ENCODE measurements at places on chromosomes 3 and 15.

DNA sequence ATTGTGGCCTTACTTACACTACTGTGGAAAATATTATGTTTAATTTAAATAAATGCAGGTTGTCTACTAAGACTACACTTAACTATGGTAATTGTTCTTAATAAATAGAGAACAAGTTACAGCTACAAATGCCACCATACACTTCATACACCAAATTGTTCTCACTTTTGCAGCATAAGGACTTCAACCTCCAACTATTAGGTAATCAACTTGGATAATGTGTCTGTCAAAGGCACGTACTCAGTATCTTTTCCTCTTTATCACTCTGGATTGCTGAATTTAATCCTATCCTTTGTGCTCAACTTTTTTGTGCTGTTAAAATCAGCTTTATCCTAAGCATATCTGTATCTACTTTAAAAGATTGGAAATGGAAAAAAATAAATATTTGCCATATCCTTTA, 41.6 kb upstream of the TMEM87A start:
- no peak for DNase-seq

DNA sequence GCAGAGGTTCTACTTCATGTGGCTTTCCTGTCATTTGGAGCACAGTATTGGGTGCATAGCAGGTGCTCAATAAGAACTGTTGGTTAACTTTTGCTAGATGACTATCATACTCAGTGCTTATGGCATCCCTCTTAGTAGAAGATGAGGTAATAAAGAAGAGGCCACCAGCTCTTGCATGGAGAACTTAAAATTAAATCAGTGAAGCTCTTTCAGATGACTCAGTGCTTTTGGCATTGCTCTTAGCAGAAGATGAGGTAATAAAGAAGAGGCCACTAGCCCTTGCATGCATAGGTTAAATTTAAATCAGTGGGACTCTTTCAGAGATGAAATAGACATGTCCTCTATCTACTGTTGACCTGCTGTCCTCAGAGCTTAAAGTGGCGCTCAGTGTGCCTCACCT, 109.4 kb upstream of the FGF7 start:
- no peak for DNase-seq

- no peak for DNase-seq
Observed at GRCh38 chr15:31252171-31252785, 74.4 kb upstream of the KLF13 start.

- DNase-seq: no peak
Observed at GRCh38 chr3:183281126-183281797, 28.2 kb downstream of the B3GNT5 start.

GRCh38 chr3:55620351-55621025, 133.4 kb upstream of the WNT5A start:
- no peak for DNase-seq

- no peak for DNase-seq
Observed at GRCh38 chr15:97383516-97383915, 577.0 kb upstream of the ARRDC4 start.

DNA sequence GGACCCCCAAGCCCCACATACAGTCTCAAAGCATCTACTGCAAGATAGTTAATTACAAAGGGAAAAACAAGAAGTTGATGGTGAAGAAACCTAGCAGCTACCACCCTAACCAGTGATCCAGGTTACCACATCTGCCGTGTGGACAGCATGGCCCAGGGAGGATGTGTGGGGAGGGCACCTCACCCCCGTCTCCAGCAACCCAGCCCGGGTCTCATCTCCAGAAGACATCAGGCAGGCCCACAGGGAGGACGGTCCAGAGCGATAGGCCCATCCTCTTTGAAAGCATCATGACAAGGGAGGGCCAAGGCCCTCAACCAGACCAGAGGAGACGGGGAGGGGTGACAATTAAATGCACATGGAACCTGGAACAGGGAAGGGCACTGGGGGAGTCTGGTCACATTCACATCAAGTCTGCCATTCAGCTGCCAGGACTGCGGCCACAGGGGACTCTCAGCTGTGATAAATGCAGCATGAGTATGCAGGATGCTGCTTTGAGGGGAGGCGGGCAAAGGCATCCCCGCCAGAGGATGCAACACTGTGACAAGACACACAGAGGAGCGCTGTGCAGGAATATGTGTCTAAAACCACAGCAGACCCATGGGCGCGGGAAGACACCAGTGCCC, 18.8 kb downstream of the ZXDC start:
- DNase-seq: no peak

- DNase-seq: no peak
Observed at GRCh38 chr3:45942051-45942825, 1.0 kb upstream of the CXCR6 start.

DNA sequence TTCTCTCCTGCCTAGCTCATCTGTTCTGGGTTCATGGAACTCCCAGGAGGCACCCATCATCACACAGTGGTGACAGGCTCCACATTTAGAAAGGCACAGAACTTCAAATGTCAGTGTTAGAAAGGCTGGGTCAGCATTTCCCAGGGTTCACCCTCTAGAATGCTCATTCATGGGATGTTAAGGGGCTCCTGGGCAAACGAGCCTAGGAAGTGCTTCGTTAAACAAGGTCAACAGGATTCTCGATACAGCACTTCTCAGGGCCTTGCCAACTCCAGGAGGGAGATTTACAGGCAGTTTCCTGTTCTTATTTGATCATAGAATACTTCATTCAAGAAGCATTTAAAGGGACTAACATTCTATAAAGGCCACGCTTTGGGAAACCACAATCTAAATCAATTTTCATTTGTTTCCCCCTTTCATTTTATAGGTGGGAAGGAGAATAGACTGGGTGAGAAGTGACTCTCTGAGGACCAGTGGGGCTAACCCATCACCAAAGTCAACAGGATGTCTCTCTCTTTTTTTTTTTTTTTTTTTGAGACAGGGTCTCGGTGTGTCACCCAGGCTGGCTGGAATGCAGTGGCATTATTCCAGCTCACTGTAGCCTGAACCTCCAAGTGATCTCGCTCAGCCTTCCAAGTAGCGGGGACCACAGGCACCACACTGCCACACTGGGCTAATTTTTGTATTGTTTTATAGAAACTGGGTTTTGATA, 14.3 kb downstream of the IGDCC4 start:
- DNase-seq: no peak

- DNase-seq: no peak
Observed at GRCh38 chr15:59994526-59994887, 9.6 kb upstream of the FOXB1 start.

DNA sequence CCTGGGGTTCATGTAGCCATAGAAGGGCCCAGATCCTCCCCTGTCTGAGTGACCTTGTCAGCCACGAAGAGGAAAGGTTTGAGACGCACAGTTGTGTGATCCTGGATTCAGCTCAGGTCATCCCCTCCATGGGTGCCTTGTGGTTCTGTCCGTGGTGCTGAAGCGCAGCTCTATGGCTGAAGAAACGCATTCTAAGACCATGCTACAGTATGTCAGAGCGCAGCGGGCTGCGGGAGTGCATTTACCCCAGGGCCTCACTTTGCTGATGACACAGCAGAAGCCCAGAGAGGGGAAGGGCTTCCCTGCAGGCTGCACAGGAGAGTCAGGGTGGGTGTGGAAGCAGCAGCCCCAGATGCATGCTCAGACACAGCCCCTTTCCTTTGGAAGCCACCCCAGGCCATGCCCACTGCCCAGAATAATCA, 68.8 kb upstream of the IQSEC1 start:
- no peak for DNase-seq

DNA sequence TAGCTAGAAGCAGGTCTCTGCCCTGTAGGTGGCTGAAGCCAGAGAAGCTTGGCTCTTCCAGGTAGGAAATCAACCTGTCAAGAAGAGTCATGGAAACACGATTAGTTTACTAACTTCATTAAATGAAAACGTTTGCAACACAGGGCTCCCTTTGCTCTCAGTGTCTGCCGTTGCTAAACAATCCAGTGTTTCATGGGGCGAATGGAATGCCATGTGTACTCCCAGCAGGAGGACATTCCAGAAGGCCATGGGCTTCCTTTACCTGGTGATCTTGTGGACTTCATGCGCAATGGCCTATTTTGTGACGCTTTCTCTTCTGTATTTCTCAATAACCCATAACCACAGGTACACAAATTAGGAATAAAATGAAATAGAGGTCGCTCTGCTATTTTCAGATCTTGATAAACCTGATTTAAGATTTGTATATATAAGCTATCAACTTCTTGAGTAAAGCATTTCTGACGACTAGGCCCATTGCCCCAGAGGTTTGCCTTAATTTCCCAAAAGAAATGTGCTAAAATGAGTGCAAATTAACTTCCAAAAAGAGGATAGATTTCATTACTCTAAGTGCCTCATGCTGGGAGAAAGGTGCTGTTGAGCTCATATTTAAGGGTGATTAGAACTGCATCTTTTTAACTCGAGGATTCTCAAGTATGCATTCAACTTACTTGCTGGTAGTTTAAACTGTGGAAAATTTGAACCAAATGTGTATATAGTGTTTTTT, 171.0 kb downstream of the EPHA3 start:
- DNase-seq: no peak

GRCh38 chr3:152623286-152623911, 211.5 kb upstream of the P2RY1 start:
- DNase-seq: no peak

DNA sequence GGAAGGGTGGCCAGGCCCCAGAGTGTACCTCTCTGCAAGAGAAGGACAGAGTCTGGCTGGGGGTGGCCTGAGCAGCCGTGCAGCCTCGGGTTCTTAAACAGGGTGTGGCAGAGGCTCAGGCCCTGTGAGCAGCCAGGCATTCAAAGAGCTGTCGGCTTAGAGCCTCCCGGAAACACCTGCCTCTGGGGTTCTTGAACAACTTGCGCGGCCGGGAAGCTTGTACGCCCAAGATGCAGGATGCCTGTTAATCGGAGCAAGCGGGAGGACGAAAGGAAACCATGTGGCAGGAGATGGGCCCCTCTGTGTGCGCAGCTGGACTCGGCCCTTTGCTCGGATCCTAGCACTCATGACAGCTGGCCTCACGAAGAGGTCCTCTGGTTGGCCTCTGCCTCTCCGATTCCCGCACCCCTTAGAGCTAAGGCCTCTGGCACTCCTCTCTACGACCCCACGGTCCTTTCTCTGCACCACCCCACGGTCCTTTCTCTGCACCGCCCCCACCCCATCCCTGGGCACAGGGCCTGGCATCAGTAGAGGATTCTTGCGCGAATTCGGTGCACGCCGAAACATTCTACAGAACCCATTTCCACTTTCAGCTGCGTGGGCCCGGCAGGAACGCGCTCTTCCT, 23.9 kb upstream of the TXNRD3 start:
- DNase-seq: no peak

DNA sequence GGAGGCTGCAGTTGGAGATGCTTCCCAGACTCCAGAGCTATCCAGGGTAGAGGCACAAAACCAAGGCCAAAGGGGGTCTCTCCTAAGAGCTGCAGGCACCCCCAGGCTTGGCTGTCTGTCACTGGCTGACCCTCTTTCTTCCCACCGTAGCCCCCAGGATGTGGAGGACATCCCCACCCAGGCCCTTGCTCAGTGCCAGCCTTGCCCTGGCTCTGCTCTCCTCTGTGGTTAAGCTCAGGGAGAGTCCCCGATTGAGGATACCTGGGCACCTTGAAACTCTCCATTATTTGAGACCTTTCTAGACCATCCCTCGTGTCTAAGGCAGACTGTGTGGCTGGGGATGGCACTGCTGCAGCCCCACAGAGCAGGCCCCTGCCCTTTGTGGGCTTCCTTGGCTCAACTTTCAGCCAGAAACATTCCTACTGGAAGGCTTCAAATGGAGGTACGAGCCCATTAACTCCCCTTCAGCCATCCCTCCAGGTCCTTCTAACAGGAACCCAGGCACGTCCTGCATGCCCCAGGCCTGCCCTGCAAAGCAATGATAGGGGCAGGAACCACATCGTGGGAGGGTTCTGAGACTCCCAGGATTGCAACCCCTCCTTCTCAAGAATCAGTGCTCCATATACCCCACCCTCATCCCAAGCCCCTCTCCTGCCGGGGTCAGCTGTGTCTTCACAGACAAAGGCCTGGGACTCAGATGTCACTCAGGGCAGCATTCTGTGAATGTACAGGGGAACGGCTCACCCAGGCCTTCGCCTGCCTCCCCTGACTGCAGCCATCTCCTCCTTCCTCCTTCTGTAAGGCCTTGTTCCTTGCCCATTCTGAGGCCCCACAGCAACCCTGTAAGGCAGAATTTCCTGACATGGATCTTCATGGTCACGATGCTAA, 102.9 kb upstream of the ABHD17C start:
- DNase-seq: no peak

DNA sequence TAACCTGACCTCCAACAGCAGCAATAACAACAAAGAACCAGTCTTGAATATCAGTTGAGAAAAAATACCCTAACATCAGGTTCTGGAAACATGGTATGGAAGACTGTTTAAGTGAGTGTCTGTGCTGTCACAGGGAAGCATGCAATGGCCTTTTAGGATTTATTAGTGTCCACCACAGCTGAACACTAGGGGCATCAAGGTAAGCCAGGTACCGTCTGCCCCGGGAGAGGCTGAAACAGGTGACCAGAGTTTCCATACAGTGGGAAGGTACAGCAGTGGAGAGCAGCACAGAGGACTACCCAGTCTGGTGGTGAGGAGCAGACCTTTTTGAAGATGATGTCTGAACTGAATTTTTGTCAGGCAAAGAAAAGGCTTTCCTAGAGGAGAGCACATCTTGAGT, 18.4 kb downstream of the ZDHHC23 start:
- DNase-seq: no peak

DNA sequence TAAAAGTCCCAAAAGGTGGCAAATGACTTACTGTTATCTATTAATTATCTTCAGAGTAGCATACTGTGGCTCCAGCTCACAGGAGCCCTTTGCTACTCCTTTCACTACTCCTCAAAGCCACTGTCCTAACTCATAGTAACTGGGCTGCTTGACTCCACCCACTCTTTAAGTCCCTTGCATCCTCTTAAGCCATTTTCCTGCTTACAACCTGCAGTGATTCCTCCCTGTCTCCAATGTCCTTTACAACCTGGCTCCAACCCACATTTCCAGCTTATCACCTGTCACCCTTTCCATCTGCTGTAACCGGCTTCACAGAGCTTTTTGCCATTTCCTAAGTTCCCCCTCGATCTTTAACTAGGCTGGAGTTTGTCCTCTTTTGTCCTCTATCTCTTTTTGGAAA, 388.1 kb downstream of the FGF12 start:
- no peak for DNase-seq

- no peak for DNase-seq
Observed at GRCh38 chr3:180277041-180277440, 240.3 kb upstream of the PEX5L start.

- peak; percentile 25 for DNase-seq
Observed at GRCh38 chr15:68383161-68384074, 48.5 kb downstream of the ITGA11 start.

DNA sequence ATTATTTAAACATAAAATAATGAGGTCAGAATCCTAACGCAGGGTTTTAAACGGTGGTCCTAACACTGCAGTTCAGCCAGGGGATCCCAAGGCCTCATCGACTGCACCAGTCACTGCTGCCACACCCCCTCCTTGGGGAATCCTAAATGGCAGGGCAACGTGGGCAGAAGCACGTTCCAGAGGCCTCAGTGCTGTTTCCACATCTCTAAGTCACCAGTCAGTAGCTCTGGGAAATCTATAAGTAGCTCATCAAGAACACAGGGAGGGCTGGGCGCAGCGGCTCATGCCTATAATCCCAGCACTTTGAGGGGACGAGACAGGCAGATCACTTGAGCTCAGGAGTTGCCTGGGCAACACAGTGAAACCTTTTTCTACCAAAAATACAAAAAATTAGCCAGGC, 47.5 kb downstream of the PRTG start:
- DNase-seq: no peak

GRCh38 chr3:66642484-66642883, 141.7 kb upstream of the LRIG1 start:
- DNase-seq: no peak
